Activated B cell treated with CpG ODN at 0.5 μM for 24 hours (primary cell): ENCODE measurements at places on chromosomes 11 and 22.
A peak's percentile ranks its signal among the peaks of the same experiment; 100 is the strongest.

- no peak for DNase-seq
These were observed 5.6 kb downstream of the AP1B1 start for GRCh38 chr22:29382580-29383302.

GRCh38 chr11:65791719-65792213 is 4.9 kb downstream of the OVOL1 start:
- DNase-seq: peak; percentile 52

DNA sequence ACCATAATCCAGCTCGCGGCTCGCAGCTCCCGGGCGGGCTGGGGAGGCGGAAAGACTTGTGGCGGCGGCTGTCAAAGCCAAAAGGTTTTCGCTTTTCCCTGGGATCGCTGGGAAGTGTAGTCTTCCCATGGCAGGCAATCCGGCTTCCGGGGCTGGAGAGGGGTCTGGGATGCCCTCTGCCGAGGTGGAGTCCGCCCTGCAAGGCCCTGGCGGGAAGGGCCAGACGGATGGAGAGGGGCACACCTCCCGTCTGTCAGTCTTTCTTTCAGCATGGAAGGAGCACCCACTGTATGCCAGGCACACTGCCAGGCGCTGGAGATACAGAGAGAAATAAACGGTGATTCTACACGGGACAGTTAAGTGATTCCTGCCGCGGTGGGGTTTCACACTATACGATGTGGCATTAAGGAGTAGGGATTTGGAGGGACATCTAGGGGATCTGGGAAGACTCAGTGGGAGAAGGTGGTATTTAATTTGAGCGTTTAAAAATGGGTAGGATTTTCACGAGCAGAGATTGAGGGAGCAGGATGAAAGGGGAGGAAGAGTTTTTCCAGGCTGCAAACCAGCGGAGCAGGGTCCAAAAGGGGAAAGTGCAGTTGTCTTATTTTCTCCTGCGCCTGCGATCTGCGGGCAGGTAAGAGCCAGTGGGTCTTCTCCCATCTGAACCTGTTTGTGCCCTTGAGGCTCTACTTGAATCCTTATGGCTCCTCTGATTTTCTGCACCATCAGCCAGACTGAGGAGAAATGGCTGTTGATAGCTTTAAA is at the start of gene BACE1:
TSS of gene BACE1 (minus strand) at position 60 of the 765 bp plus-strand sequence. CDS start 461 bp downstream, outside the sequence.
- DNase-seq: no peak

DNA sequence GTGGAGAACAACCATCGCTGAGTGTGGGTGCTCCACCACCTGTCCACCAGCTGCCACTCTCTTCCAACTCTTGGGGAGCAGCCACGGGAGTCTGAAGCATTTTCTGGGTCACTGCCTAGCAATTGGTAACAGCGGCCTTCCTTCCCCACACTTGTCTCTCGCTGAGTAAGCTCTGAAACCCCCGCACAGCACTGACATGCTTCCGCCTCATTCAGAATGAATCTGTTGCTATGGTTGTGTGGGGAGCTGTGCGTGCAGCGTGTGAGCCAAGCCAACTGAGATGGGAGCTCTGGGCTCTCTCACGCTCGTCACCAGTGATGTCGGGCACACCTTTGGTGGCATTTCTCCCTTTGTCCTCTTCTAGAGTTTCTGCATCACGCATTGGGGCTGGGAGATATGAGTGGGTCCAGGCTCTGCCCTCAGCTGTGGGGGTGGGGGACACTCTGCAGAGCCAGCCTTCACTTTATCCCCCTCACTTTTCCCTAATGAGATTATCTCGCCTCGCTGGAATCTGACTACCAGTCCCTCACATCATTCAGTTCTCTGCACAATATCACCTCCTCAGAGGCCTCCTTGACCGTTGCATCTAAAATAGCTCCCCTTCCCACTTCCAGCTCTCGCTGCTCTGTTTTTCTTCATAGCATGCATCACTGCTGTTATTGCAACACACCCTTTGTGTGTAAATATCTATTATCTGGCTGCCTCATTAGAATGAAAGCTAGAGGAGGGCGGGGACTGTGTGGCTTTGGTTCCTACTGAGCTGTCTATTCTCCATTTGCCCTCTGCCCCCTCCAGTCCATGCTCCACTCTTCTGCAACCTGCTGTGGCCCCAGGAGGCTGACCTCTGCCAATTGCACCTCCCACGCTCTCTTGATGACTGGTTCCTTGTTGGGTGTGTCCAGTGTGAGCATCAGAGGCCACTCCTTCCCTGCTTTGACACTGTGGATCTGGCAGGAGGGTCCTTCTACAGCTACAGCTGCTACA is 569.9 kb upstream of the CADM1 start:
- DNase-seq: no peak

GRCh38 chr11:5240458-5240857 is 6.2 kb upstream of the HBD start:
- DNase-seq: no peak

DNA sequence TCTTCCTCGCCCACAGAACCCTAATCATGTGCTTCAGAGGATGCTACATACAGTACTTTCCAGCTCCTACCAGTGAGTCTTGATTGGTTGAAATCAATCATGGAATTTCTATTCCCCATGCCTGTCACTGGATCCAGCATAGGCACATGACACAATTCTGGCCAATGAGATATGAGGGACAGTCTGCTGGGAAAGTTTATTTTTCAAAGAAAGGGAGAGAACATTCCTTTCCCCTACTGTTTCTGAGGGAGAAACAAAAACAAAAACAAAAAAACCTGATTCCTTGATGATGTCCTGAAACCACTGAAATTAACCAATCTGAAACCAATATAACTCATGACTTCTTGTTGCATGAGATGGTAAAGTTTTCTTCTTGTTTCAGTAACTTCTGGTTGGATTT is 3.3 kb upstream of the RCN1 start:
- no peak for DNase-seq

DNA sequence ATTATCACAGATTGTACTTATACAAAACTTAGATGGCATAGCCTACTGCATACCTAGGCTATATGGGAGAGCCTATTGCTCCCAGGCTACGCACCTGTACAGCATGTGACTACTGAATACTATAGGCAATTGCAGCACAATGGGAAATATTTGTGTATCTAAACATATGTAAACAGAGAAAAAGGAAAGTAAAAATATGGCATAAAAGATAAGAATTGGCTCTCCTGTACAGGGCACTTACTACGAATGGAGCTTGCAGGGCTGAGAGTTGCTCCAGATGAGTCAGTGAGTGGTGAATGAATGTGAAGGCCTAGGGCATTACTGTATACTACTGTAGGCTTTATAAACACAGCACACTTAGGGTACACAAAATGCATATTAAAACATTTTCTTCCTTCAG is 13.2 kb downstream of the APOL6 start:
- DNase-seq: no peak

DNA sequence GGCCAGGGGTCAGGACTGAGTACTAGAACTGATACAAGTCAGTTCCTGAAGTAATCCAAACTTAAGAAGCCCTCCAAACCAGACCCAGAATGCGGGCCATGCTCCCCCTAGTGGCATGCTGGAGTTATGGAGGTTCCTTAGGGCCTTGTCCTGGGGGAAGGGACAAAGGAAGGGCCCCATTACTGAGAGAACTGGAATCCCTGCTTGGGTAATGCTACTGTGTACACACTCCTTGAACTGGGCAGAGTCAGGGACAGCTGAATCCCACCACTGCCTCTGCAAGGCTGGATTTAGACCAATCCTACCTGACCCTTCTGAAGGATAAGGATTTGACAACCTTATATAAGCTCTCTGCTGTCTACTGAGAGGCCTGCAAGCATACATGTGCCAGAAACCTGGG is 97.3 kb upstream of the AKIP1 start:
- DNase-seq: peak; percentile 29

DNA sequence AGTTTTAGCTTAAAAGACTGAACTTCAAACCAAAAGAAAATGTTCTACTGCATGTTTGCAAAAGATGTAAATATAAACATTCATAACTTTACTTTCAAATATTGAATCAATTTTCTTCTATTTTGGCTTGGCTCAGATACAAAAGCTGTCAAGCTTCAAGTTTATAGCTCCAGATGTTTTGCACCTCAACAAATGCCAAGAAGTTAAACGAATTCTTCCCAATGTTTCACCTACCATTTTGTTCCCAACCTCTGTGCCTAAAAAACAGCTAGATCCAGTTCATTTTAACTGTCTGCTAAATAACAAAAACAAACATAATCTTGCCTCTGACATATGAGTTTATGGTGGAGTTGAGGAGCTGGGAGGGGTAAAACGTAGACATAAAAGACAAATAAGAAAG is 76.5 kb downstream of the RAB30 start:
- no peak for DNase-seq

- no peak for DNase-seq
These were observed 18.7 kb upstream of the JHY start for GRCh38 chr11:122863704-122864326.

DNA sequence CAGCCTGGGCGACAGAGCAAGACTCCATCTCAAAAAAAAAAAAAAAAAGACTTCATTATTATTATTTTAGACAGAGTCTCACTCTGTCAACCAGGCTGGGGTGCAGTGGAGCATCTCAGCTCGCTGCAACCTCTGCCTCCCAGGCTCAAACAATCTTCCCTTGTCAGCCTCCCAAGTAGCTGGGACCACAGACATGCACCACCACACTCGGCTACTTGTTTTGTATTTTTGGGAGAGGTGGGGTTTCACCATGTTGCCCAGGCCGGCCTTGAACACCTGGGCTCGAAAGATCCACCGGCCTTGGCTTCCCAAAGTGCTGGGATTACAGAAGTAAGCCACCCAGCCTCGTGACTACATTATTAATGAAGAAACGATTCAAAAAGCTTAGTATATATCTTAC is 5.3 kb upstream of the TYMP start:
- DNase-seq: no peak

DNA sequence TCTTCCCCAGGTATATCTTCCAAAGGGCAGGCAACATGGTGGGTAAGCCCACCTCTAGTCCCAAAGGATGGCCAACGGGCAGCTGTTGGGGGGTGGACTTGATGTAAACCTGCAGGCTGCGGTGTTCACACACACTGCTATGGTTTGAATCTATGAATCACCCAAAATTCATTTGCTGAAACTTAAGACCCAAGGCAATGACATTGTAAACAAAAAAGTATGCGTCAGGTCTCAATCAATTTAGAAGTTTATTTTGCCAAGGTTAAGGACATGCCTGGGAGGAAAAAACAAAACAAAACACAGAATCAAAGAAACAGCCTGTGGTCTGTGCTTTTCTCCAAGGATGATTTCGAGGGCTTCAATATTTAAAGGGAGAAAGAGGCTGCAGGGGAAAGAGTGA is 18.3 kb downstream of the RCN1 start:
- no peak for DNase-seq

DNA sequence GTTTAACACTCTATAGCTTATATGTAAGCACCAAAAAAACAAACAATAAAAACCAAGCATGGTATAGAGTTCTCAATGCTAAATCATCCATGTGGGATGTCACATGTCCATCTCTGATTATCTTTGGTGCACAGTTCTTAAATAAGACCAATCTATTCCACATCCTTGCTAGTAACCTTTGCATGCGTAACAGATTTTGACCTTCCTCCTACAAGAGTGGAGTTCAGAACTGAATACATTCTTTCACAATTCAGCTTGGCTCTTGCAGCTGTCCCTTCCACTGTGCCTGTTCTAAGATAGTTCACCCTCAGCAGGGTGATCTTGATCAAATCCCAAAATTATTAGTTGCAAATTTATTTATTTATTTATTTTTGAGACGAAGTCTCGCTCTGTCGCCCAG is 21.1 kb downstream of the PRR14L start:
- no peak for DNase-seq

DNA sequence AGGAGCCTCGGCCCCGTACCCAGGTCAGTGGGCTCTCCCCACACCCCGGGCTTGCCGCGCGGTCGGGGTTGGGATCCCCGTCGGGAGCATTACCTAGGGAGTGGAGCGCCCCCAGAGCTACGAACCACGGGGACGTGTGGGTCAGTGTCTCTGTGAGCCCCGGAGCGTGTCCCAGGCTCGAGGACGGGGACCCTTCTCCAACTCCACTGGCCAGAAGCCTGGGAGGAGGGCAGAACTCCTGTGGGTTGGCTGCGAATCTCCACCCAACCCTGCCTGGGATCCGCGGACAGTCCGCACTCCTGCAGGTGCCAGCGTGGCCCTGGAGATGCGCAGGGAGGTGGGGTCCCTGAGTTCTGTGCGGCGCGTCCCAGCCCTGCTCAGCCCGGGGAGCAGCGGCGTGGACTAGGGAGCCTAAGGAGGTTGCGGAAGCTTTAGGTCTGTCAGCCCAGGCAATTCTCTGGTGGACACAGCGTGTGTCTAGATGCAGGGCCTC is 346 bp downstream of the PPFIBP2 start:
- DNase-seq: no peak

DNA sequence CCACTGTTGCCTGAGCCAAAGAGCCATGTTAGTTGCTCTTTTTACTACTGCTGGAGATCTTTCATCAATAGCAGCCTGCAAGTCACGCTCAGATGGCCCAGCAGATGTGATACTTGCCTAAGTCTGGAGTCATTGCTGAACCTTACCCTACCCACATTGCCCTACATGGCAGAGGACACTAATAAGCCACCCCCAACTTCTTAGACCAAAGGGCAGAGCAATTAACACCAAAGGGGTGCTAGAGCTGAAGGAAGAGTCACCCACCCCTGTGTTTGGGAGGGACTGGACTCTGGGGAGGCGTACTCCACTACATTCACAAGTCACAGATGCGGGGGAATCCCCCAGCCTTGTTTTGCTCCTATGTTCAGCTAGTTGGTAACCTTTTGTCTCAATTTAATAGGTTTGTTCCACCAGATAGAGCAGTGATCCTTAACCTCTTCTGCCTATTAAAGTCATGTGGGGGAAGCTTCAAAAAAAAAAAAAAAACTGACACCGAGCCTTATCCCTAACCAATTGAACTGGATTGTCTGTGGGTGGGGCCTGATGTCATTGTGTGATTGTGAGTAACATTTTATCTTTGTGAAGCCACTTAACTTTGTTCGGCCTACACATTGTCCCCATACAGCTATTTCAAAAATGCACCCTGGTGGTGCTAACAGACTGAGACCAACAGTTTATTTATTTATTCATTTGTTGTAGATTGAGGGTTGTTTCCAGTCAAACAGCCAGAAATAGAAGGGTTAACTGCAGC is 13.1 kb downstream of the ADM start:
- peak; percentile 30 for DNase-seq

DNA sequence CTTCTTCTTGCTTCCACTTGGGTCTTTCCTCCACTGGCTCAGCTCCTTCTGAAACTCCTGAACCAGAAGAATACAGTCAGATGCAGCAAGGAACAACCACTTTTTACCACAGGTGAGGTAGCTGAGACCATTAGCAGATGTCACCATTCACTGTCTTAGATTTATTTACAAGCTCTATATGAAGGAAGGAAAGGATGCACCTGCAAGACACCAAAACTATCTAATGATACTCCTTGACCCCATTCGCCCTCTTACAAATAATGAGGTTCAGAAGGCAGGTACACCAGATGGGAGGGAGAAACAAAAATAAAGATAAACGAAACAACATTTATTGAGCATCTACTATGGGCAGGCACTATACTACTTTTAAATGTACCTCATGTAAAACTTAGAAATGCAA is 10.3 kb downstream of the TFIP11 start:
- no peak for DNase-seq

- DNase-seq: no peak
These were observed 87.1 kb upstream of the LINC01488 start for GRCh38 chr11:69394234-69394868.
